ENCODE measurements at places on chromosomes 12 and 14.

- no peak for DNase-seq
These were observed 16.3 kb upstream of the SINHCAF start for GRCh38 chr12:31342286-31342685.

- DNase-seq: no peak
These were observed 163.7 kb downstream of the IPO8 start for GRCh38 chr12:30531731-30532678.

DNA sequence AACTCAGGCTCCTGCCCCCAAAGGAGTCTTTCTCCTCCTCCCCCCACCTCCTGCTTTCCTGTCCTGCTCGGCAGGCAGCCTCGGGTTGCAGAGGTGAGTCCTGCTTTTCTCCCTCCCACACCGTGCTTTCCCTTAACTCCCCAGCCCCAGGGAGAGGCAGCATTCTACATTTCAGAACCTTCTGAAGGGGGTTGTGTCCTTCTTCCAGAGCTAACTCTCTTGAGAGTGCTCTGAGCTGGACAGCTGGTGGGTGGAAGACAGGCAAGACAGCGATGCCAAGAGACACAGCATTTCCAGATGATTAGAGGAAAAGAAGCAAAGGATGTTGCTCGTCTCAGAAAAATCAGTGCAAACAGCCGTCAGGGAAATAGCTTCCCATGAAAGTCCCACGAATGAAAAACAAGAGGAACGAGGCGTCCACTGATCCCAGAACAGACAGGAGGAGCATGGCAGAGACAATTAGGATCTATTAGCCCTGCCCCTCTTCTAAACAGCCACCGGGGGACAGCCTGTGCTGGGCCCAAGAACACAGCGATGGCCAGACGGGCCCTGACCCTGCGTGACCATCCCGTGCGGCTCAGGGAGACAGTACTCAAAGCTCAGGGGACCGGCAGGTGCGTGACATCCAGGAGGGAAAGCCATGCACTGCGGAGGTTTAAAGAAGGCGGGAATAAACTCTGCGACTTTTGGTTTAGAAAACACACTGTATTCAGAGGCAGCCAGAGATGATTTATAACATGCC, 216.5 kb upstream of the RTL1 start:
- peak; percentile 41 for DNase-seq

DNA sequence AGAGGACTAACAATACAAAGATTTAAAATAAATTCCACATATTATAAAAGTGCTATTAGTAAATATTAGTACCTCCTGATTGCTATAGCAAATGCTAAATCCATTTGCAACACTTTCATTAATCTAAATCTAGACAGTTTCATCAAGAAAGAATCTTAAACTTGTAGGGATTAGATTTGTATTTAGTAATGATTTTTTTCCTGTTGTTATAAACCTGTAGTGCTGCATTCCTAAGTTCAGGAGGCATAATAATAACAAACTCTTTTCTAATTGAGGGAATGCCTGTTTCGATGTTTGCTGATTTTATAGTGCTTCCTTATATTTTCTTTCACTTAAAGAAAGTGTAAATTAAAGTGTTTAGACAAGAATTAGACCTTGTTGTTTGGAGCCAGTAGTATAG, 166.1 kb downstream of the FOXA1 start:
- no peak for DNase-seq

DNA sequence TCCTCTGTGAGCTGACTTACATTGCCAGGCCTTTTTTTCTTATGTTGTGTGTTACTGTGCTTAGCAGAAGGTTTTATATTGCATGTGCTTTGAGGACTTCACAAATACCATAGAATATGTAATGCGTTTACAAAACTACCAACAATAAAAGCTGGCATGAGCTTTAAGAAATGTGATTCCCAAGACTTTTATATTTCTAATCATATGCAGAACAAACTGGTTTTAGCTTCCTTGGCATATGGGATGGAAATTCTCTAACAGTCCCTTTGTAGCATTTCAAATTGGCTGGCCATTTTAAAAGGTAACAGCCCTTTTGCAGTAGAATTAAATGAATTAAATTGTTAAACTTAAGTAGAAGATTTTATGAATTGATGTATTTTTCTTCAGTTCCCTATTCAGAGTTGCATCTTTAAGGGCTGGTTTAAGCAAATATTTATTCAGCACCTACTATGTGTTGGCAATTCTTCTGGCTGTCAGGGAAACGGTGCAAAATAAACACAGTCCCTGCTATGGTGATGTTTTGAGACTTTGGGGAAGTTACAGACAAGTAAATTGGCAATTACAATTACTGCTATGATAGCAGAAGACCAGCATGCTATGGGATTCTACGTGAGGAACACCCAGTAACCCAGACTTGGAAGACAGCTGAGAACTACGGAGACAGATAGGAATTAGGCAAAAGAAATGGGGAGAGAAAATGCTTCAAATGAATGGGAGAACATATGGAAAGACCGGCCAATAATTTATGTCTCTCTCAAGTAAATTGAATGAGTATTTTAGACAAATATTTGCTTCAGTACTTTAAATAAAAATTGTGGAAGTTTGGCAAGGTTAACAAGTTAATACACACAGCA, 446.4 kb downstream of the EGLN3 start:
- DNase-seq: no peak

DNA sequence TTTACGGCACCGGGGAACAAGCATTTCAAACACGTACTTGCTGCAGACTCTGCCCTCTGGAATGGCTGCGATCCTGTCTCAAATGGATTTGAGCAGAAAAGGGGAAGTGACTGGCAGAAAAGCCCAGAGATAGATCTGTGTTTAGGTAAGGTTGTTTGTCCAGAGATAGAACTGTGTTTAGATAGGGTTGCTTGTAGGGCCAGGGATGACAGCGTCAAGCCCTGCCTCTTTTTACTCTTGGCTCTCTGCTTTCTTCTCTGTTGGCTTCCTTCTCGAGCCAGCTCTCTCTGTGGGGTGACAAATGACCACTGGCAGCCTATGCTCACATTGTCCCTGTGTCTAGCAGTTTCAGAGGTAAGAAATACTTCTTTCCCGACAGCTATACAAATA, 11.4 kb downstream of the DGLUCY start:
- no peak for DNase-seq

DNA sequence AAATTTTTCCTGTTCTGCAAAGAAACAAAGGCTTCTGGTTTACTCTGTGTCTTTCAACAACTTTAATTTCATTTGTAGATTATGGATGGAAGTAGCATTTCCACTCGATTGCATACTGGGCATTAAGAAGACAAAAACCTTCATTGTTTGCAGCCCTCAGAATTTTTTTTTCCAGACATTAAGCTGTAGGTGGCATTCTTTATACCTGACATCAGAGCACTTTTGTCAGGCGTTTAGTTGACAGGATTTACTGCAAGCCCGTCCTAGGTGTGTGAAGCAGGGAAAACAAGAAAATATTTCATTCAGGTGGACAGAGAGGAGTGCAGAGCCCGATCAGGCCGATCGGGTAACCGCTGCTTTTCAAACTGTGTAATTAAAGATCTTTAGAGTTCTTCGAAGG, 107.5 kb downstream of the TMEM260 start:
- DNase-seq: no peak

- DNase-seq: no peak
These were observed 38.4 kb downstream of the MLXIP start for GRCh38 chr12:122116707-122117535.

GRCh38 chr14:66273261-66273832, 212.8 kb upstream of the CCDC196 start:
- no peak for DNase-seq

GRCh38 chr14:106442857-106443256, 916.5 kb downstream of the TMEM121 start:
- no peak for DNase-seq

- no peak for DNase-seq
These were observed 15.6 kb downstream of the SMUG1 start for GRCh38 chr12:54173066-54173726.

- DNase-seq: peak; percentile 36
These were observed 371.3 kb downstream of the TMEM121 start for GRCh38 chr14:105897725-105898113.

DNA sequence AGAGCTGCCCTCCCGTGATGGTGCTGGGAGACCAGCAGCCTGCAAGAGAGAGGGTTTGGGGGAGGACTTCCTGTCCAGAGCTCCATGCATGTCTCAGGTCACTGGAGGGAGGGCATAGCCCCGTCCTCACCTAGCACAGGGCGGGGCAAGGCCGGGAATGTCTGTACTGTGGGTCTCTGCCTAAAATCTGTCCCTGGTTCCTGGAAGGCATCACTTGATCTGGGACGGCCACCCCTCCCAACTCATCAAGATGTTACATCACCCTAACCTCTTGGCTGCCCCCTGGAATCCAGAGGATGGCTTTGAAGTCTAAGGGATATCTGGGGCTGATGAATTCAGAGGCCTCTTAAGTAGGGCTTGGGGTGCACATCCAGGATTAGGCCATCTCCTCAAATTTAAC, 37.0 kb upstream of the MEG3 start:
- DNase-seq: peak; percentile 56

- no peak for DNase-seq
These were observed 53.9 kb upstream of the HECTD1 start for GRCh38 chr14:31261523-31261858.

DNA sequence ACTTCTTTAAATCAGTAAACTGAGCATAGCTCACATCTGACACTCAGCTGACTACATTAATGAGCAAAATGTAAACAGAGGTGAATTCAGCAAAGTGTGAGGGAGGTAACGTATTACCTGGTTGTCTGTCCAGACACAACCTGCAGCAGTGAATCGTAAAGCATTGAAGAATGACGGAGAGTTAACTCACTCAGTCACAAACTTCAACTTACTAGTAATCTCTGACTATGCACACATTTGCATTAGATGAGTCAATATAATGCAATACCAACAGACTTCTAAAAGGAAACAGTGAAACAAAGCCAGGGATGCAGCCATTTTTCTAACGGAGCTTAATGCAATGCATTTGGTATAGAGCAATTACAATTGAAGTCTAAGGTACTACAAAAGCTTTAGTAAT, 40.0 kb downstream of the STX2 start:
- DNase-seq: no peak

GRCh38 chr12:9169979-9170634, 38.1 kb downstream of the PZP start:
- no peak for DNase-seq

DNA sequence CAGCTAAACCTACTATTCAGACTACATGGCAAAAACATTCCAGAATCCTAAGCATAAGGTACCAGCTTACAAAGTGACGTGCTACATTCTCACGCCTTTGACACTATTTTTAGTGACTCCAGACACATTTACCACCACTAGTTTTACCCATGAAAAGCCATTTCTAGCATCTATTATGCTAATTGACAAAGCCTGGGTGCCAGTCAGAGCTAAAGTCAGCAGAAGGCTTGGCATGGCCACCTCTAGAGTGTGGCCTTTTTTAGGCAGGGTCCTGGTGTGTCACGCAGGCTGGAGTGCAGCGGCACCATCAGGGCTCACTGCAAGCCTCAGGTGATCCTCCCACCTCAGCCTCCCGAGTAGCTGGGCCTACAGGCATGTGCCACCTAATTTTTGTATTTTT, 75.7 kb downstream of the NT5DC3 start:
- no peak for DNase-seq

DNA sequence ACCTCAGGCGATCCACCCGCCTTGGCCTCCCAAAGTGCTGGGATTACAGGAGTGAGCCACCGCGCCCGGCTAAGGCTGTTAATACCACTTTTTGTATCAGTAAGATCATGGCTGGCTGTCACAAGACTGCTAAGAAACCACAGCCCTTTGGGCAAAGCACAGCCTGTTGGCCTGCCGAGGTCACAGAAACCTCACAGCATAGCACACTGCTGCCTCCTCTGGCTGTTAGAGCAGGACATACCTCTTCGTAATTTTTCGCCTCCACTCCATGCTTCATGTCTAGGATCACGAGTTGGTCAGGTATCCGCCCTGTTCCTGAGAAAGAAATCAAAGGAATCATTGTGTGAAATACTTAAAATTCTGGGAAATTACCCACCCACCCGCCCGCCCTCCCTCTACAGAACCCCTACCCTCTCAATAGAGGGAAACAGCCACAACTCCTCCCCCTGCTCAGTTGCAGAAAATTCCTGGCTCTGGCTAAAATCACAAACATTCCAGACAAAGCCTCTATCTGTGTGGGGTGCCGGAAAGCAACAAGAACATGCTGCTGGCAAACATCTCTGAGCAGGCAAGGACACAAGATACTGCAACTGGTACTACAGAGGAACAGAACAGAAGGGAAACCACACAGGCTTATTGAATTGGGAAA, 20.7 kb upstream of the NEK9 start:
- DNase-seq: no peak

- DNase-seq: no peak
These were observed 166.7 kb upstream of the E2F7 start for GRCh38 chr12:77232045-77232444.

DNA sequence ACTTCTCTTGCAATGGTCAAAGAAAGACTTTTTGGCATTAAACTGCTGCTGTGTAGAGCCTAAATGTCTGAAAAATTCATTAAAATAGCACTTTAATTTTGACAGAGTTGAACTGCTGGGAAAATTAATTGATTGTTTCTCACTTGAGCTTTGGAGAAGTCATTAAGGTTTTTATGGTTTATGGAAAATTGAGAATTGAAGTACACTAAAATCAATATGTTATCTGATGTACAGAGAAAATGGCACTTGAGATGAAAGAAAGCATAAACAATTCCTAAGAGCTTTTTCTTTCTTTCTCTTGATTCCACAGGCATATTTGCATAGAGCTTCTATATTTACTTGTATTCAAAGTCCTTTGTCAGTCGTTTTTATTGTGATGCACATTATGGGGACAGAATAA, 188.5 kb upstream of the CAND1 start:
- no peak for DNase-seq

DNA sequence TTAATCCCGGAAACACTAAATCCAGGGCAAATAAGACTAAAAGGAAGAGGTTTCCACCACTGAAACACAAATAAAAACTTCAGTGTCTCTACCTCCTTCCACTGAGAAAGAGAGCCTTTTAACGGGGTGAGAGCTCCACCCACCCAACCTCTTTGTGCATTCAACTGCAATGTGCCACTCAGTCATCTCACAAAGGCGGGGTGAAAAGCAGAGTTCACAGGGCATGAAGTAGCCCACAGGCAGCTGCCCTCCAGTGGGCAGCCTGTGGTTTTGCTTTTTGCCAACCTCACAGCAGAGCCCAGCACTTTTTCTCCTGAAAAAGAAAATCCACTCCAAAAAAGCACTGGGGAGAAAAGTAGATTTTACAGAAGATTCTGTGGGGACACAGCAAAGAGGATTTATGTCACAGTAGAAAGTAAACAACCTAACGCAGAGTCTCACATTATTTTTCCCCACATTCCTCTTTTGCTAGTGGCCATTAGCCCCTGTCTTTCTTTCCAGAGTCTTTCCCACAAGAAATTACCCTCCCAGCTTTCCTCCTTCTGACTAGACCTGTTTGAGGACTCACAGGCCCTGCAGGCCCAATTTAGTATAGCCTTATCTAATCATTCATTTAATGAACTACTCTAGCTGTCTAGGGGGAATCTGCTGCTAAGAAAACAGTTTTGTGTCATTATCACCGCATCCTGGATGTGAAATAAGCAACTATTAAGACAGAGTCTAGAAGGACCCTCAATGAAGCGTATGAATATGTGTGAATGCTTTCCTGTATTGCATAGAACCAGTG, 753.8 kb upstream of the FOXG1 start:
- DNase-seq: no peak

All from RWPE2 (cell line).